ENCODE measurements at places on chromosomes 7 and 10.

DNA sequence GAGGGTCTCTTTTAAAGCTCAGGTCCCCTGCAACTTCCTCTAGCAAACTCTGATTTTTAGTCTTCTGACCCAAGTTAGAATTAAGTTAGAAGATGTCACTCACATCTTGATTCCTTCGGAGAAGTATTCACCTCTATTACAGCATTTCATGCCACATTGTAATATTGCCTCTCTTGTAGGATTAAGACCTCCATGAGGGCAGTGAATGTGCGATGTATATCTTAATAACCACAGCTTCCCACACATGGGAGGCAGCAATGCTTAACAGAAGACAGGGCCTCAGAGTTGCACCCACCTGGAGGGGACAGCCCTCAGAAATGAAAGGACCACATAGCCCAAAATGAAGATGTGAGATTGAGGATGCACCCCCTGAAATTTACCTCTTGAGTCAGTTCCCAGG, 270.3 kb downstream of the HTR7 start:
- no peak for DNase-seq

GRCh38 chr7:27030393-27031050, 65.3 kb downstream of the HOXA1 start:
- no peak for DNase-seq

GRCh38 chr7:43112941-43113621, 634 bp downstream of the HECW1 start:
- DNase-seq: no peak

DNA sequence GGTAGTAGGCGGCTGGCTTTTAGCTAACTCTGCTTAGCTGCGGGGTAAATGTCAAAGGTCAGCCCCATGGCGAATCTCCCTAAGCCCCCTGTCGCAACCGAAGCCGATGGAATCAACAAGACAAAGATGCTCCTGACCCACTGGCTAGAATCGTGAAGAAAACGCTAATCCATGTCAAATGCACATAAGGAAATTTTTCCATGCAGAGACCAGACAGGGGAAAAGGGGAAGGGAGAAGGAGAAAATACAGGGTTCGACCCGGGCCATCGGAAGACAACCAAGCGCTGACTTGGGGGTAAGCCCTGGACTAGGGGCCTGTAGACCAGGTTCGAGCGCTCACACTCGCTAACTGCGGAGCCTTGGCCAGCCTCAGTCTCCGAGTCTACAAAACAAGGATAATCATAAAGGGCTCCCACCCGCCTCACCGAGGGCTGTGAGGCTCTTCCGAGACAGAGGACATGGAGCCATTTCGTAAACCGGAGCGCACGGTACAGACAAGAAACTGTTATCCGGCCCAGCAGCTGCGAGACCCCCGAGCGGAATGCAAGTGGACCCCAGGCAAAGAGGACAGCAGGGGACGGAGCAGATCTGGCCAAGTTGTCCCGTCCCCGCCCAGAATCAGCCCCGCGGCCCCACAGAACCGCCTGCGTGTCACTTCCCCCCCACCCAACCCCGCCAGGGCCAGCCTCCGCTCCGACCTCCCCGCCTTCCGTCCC, 507 bp downstream of the SAR1A start:
- no peak for DNase-seq

GRCh38 chr7:111914291-111914690, 291.9 kb downstream of the DOCK4 start:
- no peak for DNase-seq

DNA sequence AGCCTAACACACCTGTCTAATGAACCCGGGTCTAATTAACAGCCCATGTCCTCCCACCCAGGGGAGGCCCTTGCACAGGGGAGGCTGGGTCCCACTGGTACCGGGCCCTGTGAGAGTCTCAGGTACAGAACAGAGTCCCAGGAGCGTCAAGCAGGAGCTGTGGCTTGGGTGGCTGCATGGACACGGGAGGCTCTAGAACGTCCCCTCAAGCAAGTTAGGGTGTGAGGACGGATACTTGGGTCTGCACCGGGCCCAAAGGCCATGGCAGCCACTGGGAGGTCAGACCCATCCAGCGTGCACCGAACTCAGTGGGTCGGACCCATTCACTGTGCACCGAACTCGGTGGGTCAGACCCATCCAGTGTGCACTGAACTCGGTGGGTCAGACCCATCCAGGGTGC, 309.7 kb downstream of the DNAJB6 start:
- no peak for DNase-seq

DNA sequence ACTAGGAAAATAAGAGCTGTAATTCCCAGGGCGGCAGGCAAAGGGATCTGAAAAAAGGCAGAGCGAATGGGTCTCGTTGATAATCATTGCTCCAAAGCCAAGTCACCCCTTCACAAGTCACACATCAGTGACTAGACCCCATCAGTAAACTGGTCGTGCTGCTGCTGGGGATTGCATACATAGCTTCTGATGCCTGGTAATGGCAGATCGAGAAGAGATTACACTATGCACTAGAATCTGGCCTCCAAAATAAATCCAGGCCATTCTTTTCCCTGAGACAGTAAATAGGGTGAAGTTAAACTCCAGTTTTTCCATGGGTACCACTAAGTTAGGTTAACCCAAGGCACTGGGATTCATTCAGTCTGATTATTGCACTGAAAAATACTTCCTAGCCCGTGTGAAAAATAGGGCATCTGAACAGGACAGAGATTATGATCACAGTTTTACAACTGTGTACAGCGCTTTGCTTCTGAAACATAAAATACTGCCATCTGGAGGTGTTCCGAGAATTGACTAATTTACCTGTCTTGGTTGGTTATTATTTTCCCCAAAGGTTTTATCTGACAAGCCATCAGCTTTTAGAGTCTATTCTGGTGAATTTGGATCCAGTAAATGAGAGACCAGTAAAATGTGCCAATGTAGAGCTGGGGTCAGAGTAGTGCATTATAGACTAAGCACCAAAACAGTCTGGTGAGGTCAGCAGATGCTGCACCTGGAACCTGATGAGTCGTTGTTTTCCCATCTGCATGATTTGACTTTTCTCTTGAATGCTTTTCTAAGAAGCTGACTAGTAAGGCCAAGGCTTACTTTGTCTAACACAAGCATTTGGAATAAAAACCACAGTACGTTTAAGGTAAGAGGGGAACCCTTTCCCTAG, 82.9 kb upstream of the AFAP1L2 start:
- DNase-seq: no peak

DNA sequence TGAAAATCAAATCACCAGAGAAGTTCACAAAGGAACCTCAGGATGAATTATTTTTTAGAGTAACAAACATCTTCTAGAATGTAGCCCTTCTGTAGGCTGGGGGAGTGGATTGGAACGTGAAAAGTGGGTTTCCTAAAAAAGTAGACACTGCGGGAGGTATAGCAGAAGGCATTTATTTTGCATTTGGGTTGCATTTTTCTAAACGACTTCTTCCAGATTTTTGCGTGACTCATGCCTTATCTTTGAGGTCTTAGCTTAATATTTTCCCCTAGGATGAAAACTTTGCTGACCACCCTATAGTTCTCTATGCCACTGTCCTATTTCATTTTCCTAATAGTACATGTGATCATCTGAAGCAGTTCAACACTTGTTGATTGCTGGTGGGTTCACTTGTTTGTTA, 112.7 kb upstream of the JCAD start:
- no peak for DNase-seq

GRCh38 chr10:110747609-110748464, 103.7 kb downstream of the RBM20 start:
- no peak for DNase-seq

DNA sequence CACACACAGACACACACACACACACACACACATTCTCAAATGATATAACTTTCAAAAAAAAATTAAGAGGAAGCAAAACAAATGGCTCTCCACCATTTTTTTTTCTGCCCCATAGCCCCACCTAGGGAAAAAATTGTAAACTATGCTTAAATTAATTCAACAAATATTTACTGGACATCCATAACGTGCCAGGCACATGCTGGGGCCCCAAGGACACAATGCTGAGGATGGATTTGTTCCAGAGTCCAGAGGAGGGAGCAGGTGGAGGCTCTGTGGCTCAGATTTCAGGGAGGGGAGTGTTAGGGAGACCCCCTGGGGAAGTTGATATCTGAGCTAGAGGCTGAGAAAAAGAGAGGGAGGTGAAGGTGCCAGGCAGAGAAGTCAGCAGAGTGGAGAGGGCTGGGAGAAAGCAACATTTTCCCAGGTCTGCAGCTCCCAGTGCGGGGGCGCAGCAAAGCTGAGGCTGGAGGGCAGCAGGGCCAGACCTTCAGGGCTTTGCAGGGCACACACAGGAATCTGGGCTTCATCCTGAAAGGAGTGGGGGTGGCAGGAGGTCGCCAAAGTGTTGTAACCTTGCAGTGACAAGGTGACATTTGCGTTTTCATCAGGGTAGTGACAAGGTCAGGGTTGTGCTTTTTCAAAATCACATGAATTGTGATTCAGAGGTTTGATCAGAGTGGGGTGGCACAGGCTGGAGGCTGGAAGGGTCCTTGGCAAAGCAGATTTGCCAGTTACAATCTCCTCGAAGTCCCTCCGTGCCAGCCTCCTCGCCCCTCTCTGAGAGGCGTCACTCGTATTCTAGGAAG, 261.6 kb downstream of the WDR11 start:
- no peak for DNase-seq

DNA sequence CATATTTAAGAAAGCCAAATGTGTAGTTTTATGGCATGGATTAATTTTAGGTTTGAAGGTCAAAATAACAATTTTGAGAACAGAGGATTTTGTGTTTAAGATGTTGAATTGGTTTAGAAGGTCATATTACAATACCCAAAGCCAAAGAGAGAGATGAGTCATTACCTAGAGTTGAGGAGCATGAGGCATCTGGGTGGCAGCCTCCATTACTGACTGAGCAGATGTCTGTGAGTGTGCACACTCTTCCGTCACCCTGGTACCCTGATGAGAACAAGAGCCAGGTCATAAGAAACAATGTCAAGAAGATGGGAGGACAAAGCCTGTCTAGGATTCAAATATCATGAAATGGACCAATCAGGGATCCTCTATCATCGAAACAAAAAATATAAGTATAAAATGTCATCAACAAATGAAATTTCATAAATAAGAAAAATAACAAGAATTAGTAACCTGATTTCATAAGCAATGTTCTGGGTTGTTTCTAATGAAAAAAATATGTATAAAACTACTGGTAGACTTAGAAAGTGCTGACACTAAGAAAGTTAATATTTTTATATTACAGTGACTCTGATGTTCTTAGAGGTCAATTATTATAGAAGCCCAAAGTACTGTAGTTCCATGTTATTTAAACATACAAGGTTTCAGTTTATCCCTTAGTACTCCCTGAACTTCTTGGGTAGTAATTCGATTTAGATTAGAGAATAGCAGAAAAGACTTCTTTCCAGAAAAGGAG, 20.0 kb downstream of the CUBN start:
- no peak for DNase-seq

DNA sequence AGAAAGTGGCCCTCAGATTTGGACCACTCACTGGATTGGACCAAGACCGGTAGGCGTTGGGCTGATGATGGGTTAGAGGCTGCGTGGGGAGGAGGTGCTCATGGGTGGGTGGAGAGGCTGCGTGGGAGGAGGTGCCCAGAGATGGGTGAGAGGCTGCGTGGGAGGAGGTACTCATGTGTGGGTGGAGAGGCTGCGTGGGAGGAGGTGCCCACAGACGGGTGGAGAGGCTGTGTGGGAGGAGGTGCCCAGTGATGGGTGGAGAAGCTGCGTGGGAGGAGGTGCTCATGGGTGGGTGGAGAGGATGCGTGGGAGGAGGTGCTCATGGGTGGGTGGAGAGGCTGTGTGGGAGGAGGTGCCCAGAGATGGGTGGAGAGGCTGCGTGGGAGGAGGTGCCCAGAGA, 346.3 kb downstream of the PAXIP1 start:
- no peak for DNase-seq

GRCh38 chr10:85317827-85318226, 989.4 kb downstream of the CCSER2 start:
- DNase-seq: no peak

DNA sequence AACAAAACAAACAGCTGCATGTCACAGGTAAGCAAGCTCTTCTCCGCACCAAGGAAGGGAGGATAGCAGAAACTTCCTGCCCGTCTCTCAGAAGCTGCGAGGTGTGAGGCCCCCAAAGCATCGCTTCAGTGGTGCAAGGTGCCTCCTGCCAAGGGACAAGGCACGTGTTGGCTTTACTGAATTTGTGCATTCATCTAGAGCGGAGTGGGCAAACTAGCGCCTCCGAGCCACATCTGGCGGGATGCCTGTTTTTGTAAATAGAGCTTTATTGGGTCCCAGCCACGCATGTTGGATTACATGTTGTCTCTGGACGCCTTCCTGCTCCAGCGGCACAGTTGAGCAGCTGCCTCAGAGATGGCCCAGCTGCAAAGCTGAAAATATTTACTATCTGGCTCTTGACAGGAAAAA, 27.7 kb downstream of the PHYH start:
- DNase-seq: peak; percentile 63

GRCh38 chr10:13990946-13991345, 339.8 kb downstream of the FRMD4A start:
- no peak for DNase-seq

GRCh38 chr7:111892588-111892987, 313.6 kb downstream of the DOCK4 start:
- DNase-seq: no peak

- no peak for DNase-seq
These were observed 30.0 kb downstream of the CLDN12 start for GRCh38 chr7:90433221-90433620.

GRCh38 chr7:17586711-17587110, 288.3 kb downstream of the AHR start:
- DNase-seq: no peak

- DNase-seq: peak; percentile 22
These were observed 26.3 kb downstream of the SND1 start for GRCh38 chr7:127678337-127678736.

- no peak for DNase-seq
These were observed 12.6 kb upstream of the AOAH start for GRCh38 chr7:36736899-36737211.

GRCh38 chr7:87144173-87144657, 8.0 kb upstream of the DMTF1 start:
- DNase-seq: no peak

GRCh38 chr7:117076426-117076943, 123.2 kb downstream of the ST7 start:
- no peak for DNase-seq

GRCh38 chr7:66281678-66282590, 76.8 kb downstream of the TPST1 start:
- no peak for DNase-seq

- no peak for DNase-seq
These were observed 114.3 kb downstream of the TBXAS1 start for GRCh38 chr7:139943401-139943800.
